ENCODE measurements at places on chromosomes 5 and 9. TPM values are rescaled to one million over a fixed set of nuclear protein-coding genes. Genes with fewer than 3 reads are reported as not detected.

Gene ADAMTS2
- total RNA-seq = 2.0 TPM

Gene TXNDC8
- not detected for total RNA-seq

Gene GLDC
- total RNA-seq = 4.0 TPM

- H3K27me3 ChIP-seq = no peaks in the 10 kb centered on the region
- no peak for DNase-seq
- no peak overlapping the region for H3K4me3 ChIP-seq
- H3K27ac ChIP-seq = no peak overlapping the region
- H3K36me3 ChIP-seq = no peaks in the 10 kb centered on the region
These were observed 19.1 kb downstream of the CNTFR start for GRCh38 chr9:34570376-34570775.

DNA sequence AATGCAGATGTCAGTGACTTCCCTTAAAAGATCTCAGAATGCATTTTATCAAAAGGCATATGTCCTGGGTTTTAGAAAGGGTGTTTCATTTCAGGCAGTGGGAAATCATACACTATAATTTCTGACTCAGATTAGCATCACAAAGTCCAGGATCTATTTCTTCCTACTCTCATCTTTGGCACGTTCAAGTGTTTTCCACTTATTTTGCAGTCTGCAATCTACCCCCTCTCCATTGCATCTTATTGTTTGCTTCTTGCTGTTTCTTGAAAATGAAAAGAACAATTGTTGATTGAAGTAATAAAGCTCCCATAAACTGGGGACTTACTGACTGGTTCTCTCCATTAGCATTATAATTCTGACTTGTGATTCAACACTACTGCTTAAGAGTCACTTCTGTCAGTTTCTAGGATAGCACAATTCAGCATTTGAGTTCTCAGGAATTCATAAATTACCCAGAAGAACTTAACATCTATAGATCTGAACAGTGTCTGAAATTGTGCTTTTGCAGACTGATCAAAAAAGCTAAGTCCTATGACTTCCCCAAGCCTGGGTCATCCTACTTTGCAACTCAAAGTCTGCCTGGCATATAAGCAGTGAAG is 332.9 kb downstream of the RASEF start:
- no peak overlapping the region for H3K4me3 ChIP-seq
- H3K27me3 ChIP-seq = no peaks in the 10 kb centered on the region
- H3K4me1 ChIP-seq = no peaks in the 10 kb centered on the region

DNA sequence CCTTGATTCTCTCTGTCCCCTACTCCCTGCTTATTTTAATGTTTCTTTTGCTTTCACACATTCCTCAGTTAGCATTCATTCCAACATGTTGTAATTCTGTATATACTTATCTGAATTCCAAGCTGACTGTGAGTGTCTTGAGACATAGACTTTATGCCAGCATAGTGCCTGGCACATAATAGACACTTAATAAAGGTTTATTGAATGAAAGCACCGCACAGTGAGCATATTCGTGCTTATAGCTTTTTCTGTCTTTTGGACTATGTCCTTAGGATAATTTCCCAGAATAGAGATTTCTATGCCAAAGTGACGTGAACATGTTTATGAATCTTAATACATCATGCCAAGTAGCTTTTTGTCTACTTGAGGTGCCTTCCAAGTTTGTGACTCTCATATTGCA is 174.6 kb downstream of the CD180 start:
- H3K36me3 ChIP-seq = no peaks in the 10 kb centered on the region
- no peak for DNase-seq
- no peak overlapping the region for H3K4me3 ChIP-seq
- no peaks in the 10 kb centered on the region for H3K4me1 ChIP-seq

DNA sequence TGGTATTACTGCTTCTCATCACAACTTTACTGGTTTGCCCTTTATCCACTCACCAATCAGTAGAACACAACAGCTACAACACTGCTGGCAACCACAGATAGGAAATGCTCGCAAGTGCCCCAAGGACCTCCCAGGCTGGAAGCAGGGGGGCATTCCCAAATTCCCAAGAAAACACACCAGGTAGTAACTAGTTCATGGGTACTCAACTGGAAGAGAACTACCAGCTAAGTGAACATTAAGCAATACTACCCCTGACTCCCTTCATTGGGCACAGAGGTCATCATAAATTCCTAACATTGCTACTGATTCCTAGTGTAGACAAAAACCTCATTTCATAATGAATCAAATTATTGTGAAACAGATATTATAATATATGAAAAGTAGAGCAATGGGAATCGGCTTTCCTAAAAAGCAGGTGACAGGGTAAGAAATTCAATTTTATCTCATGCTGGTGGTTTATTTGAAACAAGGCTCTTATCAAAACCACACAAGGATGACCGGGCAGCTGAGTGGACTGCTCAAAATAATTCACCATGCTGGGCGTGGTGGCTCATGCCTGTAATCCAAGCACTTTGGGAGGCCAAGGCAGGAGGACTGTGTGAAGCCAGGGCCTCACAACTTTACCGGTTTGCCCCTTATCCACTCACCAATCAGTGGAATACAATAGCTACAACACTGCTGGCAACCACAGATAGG is 81.6 kb downstream of the TLE1 start:
- DNase-seq = no peak
- no peaks in the 10 kb centered on the region for H3K36me3 ChIP-seq
- H3K27ac ChIP-seq = no peak overlapping the region

Gene DCP2
- 23.4 TPM for total RNA-seq

Gene IL17B
- total RNA-seq = 9.3 TPM

DNA sequence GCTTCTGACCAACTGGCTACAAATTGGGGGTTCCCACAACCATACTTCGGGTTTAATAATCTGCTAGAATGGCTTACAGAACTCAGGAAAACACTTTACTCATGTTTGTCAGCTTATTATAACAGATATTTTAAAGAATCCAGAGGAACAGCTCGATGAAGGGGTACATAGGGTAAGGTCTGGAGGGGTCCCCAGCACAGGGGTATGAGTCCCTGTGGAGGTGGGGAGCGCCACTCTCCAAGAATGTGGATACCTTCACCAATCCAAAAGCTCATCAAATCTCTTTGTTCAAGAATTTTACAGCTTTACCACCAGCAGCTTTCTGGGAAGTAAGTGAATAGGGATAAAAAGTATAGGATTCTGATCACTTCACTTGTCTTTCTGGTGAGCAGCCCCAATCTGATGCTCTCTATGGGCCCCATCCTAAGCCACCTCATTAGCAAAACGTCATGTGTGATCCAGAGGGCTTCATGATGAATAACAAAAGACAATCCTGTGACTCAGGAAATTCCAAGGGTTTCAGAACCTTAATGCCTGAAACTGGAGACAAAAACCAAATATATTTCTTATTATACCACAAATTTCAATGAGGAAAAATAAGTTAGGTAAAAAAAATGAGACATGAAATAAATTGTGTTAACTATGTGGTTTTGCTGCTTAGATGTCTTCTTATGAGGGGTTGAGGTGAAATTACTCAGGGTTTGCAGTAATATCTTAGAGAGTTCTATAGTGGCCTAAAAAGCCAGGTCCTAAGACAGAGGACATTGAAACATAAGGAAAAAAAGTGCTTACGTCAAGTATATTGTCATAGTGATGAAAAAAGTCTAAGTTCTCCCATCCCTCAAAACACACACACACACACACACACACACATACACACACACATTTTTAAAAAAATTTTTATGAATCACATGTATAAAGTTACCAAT is 290.5 kb downstream of the ANXA1 start:
- H3K36me3 ChIP-seq = no peaks in the 10 kb centered on the region
- DNase-seq = no peak

GRCh38 chr9:136193127-136193890 is 11.6 kb downstream of the LHX3 start:
- H3K36me3 ChIP-seq = no peaks in the 10 kb centered on the region
- H3K4me3 ChIP-seq = no peak overlapping the region
- no peaks in the 10 kb centered on the region for H3K4me1 ChIP-seq
- no peak overlapping the region for H3K27ac ChIP-seq
- DNase-seq = no peak

Gene CER1
- total RNA-seq = not detected

GRCh38 chr5:40678460-40679147 is 1.1 kb upstream of the PTGER4 start:
- DNase-seq = no peak
- peaks cover 6% of the 10 kb centered on the region for H3K4me1 ChIP-seq
- peak overlapping the region; percentile 61 for H3K4me3 ChIP-seq
- H3K27me3 ChIP-seq = peaks cover 2% of the 10 kb centered on the region
- peak overlapping the region; percentile 95 for H3K27ac ChIP-seq
- no peaks in the 10 kb centered on the region for H3K36me3 ChIP-seq

GRCh38 chr5:11397549-11397948 is 506.7 kb downstream of the CTNND2 start:
- no peaks in the 10 kb centered on the region for H3K36me3 ChIP-seq
- no peaks in the 10 kb centered on the region for H3K4me1 ChIP-seq
- H3K27ac ChIP-seq = no peak overlapping the region
- DNase-seq = no peak

DNA sequence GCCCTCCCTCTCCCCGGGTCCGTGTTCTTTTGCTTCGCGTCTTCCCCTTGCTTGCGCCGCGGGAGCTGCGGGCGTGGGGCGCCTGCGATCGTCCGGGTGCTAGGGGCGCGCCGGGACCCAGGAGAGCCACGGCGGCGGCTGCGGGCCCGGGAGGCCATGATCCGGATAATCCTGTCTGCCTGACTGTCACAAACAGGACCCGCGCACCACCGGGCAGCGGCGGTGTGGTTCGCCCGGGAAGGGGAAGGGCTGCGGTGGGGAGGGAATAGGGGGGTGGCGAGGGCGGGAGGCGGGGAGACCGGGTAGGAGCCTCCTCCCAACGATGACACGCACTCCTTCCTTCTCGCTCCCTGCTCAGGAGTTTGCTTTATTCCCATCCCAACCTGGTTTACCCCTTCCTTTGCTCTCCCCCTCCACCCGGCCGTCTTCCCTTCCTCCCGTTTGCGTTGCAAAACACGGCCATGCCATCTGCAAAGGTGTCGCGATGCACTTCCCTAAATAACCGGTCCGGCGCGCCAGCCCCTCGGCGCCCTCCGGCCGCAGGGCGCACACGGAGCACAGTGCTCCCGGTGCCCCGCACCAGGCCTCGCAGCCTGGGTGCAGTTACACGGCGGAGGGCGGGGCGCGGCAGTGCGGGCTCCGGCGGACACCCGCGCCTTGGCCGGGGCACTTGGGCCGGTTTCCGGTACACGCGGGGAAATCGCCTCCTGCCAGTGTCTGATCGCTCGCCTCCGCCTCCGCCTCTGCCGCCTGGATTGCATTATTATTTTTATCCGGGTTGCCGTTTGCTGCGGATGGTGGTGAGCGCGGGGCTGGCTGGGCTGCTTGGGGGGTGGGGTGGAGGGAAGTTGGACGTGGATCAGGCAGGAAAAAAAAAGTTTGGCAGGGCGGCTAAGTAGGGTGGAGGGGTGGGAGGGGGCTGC is 1.5 kb downstream of the SMARCA2 start:
- peak overlapping the region; percentile 95 for H3K27ac ChIP-seq
- no peaks in the 10 kb centered on the region for H3K36me3 ChIP-seq
- DNase-seq = peak; percentile 89
- no peaks in the 10 kb centered on the region for H3K27me3 ChIP-seq
- peak overlapping the region; percentile 83 for H3K4me3 ChIP-seq
- peaks cover 9% of the 10 kb centered on the region for H3K4me1 ChIP-seq

DNA sequence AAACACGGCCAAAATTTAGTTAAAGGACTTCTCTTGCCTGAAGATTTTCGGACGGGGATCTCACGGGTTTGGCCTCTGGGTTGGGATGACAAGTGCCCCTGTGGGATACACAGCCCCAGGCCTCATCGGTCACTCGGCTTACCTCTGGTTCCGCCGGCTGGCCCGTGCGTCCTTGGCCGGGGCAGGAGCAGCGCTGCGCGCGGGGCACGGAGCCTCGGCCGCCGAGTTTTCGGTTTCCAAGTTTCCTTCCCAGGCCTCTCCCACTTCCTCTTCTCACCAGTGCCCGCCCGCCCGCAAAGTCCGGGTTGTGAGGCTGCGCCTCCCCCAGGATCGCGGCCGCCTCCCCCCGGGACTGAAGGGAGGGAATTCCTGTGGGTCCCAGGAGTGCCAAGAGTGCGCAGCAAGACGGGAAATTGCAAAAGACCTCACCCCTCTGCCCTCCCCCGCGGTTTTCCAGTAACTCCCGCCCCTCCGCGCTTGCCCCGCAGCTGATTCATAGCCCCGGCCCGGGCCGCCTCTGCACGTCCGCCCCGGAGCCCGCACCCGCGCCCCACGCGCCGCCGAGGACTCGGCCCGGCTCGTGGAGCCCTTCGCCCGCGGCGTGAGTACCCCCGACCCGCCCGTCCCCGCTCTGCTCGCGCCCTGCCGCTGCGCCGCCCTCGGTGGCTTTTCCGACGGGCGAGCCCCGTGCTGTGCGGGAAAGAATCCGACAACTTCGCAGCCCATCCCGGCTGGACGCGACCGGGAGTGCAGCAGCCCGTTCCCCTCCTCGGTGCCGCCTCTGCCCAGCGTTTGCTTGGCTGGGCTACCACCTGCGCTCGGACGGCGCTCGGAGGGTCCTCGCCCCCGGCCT is at the start of gene OSMR:
TSS of gene OSMR (plus strand) at position 487 of the 853 bp plus-strand sequence. CDS start 23,033 bp downstream, outside the sequence.
- H3K4me1 ChIP-seq = no peaks in the 10 kb centered on the region
- H3K27ac ChIP-seq = peak within 1 kb of the TSS; percentile 90
- H3K36me3 ChIP-seq = no peaks in the 10 kb centered on the region
- H3K4me3 ChIP-seq = peak within 1 kb of the TSS; percentile 75
- no peaks in the 10 kb centered on the region for H3K27me3 ChIP-seq

Gene PSIP1
- 65.3 TPM for total RNA-seq

- no peaks in the 10 kb centered on the region for H3K27me3 ChIP-seq
- no peak for DNase-seq
- no peak overlapping the region for H3K27ac ChIP-seq
- H3K36me3 ChIP-seq = no peaks in the 10 kb centered on the region
- H3K4me1 ChIP-seq = no peaks in the 10 kb centered on the region
These were observed 16.2 kb downstream of the PRKACG start for GRCh38 chr9:68997666-68998065.

GRCh38 chr5:2522372-2522771 is 229.1 kb downstream of the IRX2 start:
- H3K27me3 ChIP-seq = no peaks in the 10 kb centered on the region
- no peak overlapping the region for H3K27ac ChIP-seq
- DNase-seq = no peak
- no peaks in the 10 kb centered on the region for H3K36me3 ChIP-seq

GRCh38 chr9:94887721-94888120 is 161.2 kb downstream of the AOPEP start:
- DNase-seq = no peak
- no peak overlapping the region for H3K4me3 ChIP-seq
- H3K36me3 ChIP-seq = no peaks in the 10 kb centered on the region
- no peaks in the 10 kb centered on the region for H3K27me3 ChIP-seq
- H3K4me1 ChIP-seq = no peaks in the 10 kb centered on the region

Gene PDE6A
- total RNA-seq = 0.91 TPM

Gene WHRN
- total RNA-seq = 13.8 TPM

DNA sequence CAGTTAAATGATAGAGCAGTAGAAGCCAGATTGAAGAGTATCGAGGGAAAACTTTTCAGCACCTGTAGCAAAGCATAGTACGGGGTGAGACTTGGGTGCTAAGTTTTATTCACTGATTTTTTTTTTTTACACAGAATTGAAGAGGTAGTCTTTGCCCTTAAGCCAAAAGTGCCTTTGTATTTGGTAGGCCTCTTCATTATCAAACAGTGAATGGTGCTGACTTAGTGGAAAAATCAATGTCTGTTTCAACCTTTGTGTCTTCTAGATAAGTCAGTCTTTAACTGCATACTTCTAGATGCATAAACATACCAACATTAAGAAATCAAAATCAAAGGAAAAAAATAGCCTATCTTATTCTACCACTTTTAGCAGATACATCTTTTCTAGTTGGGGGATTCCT is 13.7 kb downstream of the RNF14 start:
- DNase-seq = no peak
- no peaks in the 10 kb centered on the region for H3K4me1 ChIP-seq
- H3K36me3 ChIP-seq = peaks cover 5% of the 10 kb centered on the region
- no peak overlapping the region for H3K4me3 ChIP-seq
- H3K27me3 ChIP-seq = no peaks in the 10 kb centered on the region

GRCh38 chr9:87238545-87238944 is 259.1 kb upstream of the DAPK1 start:
- no peak for DNase-seq
- no peak overlapping the region for H3K27ac ChIP-seq
- no peaks in the 10 kb centered on the region for H3K4me1 ChIP-seq
- no peak overlapping the region for H3K4me3 ChIP-seq
- no peaks in the 10 kb centered on the region for H3K27me3 ChIP-seq

All from prostate gland (tissue), 2 donors.